ENCODE measurements at places on chromosomes 4 and X.

DNA sequence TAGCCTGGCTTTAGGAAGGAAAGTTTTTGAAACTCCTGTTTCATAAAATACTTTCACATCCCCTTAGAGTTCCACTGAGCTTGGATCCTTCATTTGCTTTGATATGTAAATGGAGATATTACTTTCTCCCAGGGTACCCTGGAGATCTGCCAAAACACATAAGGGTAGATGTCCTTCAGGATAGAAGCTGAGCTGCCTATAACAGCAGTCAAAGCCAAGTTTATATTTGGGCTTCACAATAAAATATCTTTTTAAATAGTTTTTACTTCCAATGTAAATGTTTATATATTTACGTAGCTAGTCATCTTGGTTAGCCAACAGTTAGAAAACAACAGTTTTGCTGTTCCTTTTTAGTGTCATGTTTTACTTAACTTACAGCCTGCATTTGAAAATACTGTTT is 742.3 kb upstream of the POU3F4 start:
- DNase-seq, result no peak

GRCh38 chr4:187504974-187505797 is 490.4 kb upstream of the ZFP42 start:
- no peak for DNase-seq

- DNase-seq, result peak; percentile 46
Observed at GRCh38 chr4:111512081-111512783, 633.0 kb upstream of the FAM241A start.

GRCh38 chrX:105972690-105973386 is 65.7 kb downstream of the SERPINA7 start:
- no peak for DNase-seq

GRCh38 chrX:13760426-13760825 is 25.9 kb downstream of the OFD1 start:
- no peak for DNase-seq

DNA sequence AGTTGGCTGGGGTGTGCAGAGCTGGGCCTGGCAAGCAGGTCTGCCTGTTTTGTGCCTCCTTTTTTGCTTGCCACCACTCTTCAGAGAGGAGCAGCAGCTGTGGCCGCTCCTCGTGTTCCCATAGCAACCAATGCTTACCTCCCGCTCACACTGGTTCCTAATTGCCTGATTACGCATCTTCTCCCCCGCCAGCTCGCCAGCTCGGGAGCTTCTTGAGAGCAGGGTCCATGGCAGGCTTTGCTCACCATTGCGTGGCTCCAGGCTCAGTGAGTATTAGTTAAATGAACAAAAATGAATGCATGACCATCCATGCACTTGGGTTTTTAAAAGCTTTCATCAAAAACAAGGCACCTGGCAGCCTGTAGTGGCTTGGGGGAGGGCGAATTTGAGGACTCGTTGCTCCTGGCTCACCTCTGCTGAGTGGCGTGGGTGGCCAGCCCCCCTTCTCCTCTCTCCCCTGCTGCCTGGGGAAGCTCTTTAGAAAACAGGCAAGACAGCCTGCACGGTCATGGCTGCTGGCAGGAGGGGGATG is 14.2 kb upstream of the PJA1 start:
- DNase-seq, result no peak

DNA sequence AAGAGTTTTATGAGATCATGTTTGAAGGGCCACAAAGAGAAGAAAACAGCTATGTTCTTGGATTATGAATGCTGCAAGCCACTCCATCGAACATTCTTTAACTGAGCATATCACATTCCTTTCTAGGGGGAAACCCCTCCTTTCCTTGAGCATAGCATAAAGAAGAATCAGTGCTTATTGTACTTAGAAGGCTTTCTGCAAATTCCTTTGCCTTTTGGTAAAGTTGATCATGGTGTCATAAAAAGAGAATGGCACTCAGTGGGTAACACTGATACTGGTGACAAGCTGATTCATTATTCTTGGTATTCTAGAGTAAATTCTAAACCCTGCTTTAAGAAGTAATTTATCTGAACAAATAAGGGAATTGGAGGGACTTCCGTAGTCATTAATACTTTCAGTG is 88.5 kb upstream of the GPR34 start:
- DNase-seq, result peak; percentile 55

DNA sequence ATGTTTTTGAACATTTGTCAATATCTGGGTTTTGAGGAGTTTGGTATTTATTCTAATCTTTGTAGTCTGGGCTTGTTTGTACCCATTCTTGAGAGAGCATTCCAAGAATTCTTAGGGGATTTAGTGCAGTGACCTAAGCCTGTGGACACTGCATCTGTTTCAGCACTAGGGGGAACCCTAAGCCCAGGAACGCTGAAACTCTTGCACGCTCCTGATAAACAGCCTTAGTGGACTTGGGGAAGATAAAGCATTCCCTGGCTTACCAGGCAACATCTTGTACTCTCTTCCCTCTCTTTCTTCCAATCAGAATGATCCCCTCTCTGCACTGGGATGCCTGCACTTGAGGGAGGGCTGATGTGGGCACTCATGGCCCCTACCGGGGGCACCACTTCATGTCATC is 654.9 kb upstream of the HTR2C start:
- DNase-seq, result peak; percentile 1

DNA sequence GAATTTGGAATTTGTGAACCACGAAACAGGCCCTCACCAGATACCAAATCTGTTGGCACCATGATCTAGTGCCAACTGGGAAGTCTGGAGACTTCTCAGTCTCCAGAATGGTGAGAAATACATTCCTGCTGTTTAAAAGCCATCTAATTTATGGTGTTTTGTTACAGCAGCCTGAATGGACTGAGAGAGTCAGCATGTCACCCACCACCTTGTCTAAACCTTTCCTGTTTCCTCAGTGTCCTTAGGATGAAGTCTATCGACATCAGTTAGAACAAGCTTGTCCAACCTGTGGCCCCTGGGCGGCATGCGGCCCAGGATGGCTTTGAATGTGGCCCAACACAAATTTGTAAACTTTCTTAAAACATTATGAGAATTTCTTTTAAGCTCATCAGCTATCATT is 42.1 kb downstream of the FREM3 start:
- no peak for DNase-seq

DNA sequence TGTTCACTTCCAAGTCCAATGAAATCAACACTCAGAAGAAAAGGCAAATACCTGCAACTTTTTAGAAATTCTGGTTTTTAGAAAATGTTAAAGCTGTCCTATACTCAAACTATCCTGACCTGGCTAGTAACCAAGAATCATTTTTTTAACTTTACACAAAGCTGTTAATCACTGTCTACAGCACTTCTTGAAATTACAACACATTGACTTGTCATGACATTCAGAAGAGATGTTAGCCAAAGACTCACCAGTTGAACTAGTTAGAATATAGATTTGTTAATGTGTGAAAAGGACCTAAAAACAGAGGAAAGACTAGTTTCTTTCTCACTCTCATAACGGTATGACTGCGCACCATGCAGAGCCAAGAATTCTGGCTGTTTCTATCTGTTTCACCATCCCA is 98.8 kb downstream of the COX18 start:
- no peak for DNase-seq

DNA sequence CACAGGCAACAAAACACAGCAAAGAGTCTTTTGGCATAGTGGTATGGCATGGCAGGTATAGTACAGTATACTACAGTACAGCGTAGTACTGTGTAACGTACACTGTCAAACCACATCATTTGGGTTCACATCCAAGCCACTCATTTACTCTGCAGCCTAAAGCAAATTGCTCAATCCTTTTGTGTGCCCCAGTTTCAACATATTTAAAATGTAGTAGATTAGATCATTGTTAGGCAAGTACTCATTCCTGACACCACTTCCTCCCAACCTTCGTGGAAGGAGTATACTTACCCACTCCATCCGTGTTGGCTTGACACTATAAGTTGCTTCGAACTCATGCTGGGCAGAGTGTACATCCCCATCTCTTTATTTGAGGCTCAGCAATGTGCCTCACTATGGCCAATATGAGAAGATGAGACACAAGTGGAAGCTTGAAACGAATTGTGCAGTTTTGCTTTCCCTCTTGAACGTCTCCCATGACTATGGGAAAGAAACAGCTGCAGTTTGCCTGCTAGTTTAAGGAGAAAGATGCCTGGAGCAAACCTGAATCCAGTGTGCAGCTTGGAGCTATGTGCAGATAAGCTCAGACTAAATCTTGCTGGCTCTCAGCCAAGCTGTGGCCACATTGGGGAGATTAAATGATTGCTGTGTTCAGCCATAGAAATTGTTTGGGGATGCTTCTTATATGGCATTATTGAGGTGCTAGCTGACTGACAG is 85.7 kb upstream of the TBL1X start:
- DNase-seq, result peak; percentile 15

- DNase-seq, result no peak
Observed at GRCh38 chr4:95728145-95728544, 111.7 kb upstream of the PDHA2 start.

- DNase-seq, result no peak
Observed at GRCh38 chr4:76203541-76203940, 10.1 kb downstream of the SCARB2 start.

DNA sequence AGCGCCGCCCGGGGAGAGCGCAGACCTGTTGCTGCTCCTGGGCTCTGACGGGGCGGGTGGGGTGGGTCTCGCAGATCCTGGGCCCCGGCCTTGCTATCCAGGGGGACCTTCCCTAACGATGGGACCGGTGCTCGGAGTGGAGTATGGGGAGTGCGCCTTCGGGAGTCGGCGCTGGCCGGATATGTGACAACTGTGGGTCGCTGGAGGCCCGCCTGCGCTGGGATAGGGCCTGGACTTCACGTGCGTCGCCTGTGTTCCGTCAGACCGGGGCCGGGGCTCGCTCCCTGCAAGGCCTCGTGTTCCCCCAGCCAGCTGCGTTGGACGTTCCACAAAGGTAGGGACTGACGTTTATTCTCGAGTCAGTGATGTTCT is 1.3 kb downstream of the TBL1X start:
- peak; percentile 32 for DNase-seq

DNA sequence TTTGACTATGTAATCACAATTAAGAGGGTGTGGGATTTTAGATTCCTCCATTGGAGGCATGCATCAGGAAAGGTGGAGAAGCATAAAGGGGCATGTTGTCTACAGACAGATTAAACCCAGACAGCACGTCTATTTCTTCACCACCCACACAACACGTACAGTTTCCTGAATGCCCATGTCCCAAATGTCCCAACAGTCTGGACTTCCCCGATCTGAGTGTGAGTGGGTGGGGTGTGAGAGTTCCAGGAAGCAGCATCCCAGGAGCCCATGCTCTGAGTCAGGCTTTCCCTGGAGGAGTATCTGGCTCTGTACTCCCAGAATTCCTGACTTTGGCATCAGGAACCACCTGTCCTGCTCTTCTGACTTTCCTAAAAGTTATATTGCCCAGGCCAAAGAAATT is 30.8 kb upstream of the NDP start:
- DNase-seq, result peak; percentile 6

DNA sequence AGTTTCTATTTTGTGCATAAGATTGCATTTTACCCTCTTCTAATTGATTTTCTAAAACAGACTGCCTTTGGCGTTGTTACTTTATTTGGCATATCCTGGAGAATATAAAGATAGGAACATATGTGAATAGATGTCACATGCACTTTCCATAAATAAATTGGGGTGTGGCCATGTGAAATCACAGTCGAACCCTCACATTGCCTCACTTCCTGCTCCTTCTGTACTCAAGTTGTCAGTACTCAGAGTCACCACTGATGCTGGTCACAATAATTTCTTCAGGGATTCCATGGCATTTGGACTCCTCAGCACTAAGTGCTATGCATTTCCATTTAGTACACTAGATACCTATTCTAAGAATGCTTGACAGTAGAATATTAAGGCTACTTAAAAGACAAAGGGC is 1.4 kb upstream of the EMCN start:
- no peak for DNase-seq

GRCh38 chr4:154564311-154564710 is 1.5 kb downstream of the FGB start:
- DNase-seq, result no peak

DNA sequence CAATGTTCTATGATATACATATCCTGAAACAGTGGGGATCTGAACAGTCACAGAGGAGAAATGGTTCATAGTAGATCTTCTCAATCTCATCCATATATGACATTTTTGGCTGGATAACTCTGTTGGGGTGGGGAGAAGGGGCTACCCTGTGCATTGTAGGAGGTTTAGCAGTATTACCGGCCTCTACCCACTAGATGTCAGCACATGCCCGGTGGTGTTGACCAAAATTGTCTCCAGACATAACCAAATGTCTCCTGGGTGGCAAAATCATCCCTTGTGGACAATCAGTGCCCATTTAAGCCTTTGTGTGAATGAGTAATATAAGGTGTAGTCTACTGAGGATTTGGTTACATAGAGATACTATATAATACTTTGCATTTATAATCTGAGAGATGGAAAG is 89.9 kb downstream of the PLS3 start:
- DNase-seq, result peak; percentile 24

GRCh38 chr4:80608281-80608980 is 272.9 kb downstream of the CFAP299 start:
- DNase-seq, result peak; percentile 25

- DNase-seq, result no peak
Observed at GRCh38 chrX:63740382-63740781, 44.6 kb downstream of the ARHGEF9 start.

GRCh38 chr4:83208371-83209365 is 75.9 kb downstream of the COQ2 start:
- peak; percentile 55 for DNase-seq

DNA sequence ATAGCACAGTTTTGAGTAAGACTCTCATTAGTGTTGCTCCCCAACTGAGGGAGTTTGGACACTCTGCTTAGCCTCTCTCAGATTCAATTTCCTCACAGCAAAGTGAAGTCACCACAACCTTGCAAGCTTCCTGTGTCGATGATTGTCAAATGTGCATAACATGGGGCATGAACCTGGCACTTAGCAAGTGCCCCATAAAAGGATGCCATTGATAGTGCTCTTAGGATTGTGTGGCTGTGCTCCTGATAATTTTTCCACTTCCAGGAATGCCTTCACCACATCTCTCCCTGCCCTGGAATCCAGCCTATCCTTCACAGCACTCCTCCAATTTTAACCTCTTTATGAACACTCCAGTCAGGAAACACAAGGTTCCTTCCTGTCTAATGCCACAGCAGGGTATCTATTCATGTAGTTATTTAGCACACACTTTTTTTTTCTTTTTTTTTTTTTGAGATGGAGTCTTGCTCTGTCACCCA is 309.4 kb downstream of the PPP3CA start:
- no peak for DNase-seq

DNA sequence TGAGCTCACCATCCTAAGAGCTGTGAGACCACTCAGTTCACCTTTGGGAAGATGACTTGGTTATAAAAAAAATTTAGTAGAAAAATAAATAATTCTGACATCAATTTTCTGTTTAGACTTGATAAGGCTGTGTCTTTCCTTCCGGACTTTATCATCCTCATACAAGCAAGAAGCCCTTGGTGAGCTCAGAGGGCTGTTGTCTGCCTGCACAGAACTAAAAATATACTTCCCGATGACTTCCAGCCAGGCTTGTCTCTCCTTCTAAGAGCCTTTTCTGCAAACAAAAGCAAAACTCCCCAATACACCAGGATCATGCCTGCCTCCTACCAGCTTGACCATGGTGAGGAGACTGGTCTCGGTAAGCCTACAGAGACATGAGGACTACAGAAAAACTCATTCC is 58.3 kb upstream of the PHOX2B start:
- no peak for DNase-seq

GRCh38 chr4:113591982-113592381 is 169.6 kb downstream of the CAMK2D start:
- peak; percentile 39 for DNase-seq

- peak; percentile 87 for DNase-seq
Observed at GRCh38 chr4:156686120-156686519, 285.5 kb downstream of the PDGFC start.

- no peak for DNase-seq
Observed at GRCh38 chr4:119190354-119190753, 22.2 kb upstream of the USP53 start.

GRCh38 chr4:23333556-23333945 is 556.3 kb downstream of the PPARGC1A start:
- DNase-seq, result no peak

Measured in GM03348 (cell line).